ENCODE measurements at places on chromosomes 7 and 10. TPM values are rescaled to one million over a fixed set of nuclear protein-coding genes. Genes with fewer than 3 reads are reported as not detected.

The PON3 gene
- 2.5 TPM for total RNA-seq

The CCL24 gene
- not detected for total RNA-seq

The MUC3A gene
- total RNA-seq = not detected

The FKBP6 gene
- total RNA-seq = not detected

The CDHR1 gene
- 11.0 TPM for total RNA-seq

The PPP1R3A gene
- not detected for total RNA-seq

The RET gene
- total RNA-seq = 0.04 TPM

GRCh38 chr10:112605063-112605462 is 158.0 kb downstream of the VTI1A start:
- H3K27ac ChIP-seq = no peak overlapping the region
- no peaks in the 10 kb centered on the region for H3K4me1 ChIP-seq
- no peaks in the 10 kb centered on the region for H3K36me3 ChIP-seq
- H3K27me3 ChIP-seq = no peaks in the 10 kb centered on the region
- no peak for DNase-seq

DNA sequence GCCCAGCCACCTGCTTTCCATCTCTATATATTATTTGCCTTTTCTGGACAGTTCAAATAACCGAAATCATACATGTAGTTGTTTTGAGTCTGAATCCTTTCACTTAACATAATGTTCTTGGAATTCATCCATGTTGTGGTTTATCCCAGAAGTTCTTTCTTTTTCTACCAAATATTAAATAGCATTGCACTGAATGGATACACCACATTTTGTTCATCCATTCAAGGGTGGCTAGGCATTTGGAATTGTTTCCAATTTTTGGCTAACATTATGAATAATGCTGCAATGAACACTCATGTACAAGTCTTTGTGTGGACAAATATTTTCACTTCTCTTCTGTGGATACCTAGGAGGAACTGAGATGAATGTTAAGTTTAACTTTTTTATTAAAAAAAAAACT is 18.0 kb downstream of the DNAJC1 start:
- no peak for DNase-seq
- no peaks in the 10 kb centered on the region for H3K4me1 ChIP-seq
- H3K36me3 ChIP-seq = no peaks in the 10 kb centered on the region
- H3K4me3 ChIP-seq = no peak overlapping the region
- no peaks in the 10 kb centered on the region for H3K27me3 ChIP-seq

DNA sequence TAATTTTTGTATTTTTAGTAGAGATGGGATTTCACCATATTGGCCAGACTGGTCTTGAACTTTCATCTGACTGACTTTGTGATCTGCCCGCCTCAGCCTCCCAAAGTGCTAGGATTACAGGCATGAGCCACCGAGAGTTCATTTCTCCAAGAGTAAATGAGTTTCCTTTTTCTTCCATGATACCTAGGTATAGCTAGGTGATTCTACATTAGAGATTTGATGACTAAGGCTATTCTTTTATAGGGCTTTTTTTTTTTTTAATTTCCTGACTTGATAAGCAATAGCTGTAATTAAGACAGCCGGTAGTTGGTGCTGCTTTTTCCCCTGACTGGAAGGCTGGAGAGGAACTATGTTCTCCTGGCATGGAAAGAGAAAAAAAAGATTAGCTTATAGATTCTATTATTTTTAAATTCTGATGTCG is 3.3 kb downstream of the PTPN12 start:
- no peaks in the 10 kb centered on the region for H3K27me3 ChIP-seq
- no peak for DNase-seq
- peaks cover 44% of the 10 kb centered on the region for H3K4me1 ChIP-seq
- H3K4me3 ChIP-seq = no peak overlapping the region
- H3K27ac ChIP-seq = peak overlapping the region; percentile 99

DNA sequence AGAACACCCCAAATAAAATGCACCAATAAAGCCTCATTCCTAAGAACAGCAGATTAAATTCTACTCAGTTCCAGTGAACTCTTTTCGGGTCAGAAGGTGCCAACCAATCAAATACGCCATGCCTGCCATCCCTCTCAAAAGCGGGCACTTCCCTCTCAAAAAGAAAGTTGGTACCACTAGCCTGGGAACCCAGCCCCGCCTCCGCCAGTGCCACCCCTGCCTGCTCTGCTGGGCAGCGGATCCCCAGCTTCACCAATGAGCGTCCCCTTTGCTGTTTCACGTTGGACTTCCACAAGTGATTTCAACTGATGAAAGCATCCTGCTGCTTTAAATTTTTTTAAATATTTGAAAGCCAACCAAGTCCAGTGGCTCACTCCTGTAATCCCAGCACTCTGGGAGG is 33.2 kb upstream of the PROSER2 start:
- H3K4me3 ChIP-seq = no peak overlapping the region
- no peaks in the 10 kb centered on the region for H3K4me1 ChIP-seq
- no peak overlapping the region for H3K27ac ChIP-seq
- H3K27me3 ChIP-seq = no peaks in the 10 kb centered on the region
- H3K36me3 ChIP-seq = no peaks in the 10 kb centered on the region

GRCh38 chr7:77631820-77632219 is 64.4 kb upstream of the RSBN1L start:
- no peak overlapping the region for H3K27ac ChIP-seq
- H3K4me3 ChIP-seq = no peak overlapping the region
- H3K4me1 ChIP-seq = no peaks in the 10 kb centered on the region
- no peaks in the 10 kb centered on the region for H3K36me3 ChIP-seq

GRCh38 chr10:73772281-73773151 is 9.3 kb upstream of the CHCHD1 start:
- peak overlapping the region; percentile 90 for H3K4me3 ChIP-seq
- peaks cover 24% of the 10 kb centered on the region for H3K36me3 ChIP-seq
- peak overlapping the region; percentile 96 for H3K27ac ChIP-seq
- H3K27me3 ChIP-seq = no peaks in the 10 kb centered on the region

DNA sequence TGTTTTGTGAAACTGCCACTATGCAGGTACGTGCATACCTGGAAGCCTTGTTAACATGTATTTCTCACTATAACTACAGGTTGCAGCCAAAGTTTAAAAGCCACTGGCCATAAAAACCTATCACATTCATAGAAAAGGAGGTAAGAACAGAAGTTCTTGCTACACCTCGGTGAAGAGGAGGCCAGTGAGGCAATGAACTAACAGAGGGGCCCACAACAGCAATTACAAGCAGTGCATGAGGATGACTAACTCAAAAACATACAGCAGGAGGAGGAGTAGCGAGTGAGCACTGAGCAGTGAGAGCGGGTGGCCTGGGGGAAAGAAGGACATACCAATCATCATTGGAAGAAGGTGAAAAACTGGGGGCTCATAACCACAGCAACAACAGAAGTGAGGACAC is 51.6 kb downstream of the NUDCD3 start:
- H3K27me3 ChIP-seq = no peaks in the 10 kb centered on the region
- no peaks in the 10 kb centered on the region for H3K4me1 ChIP-seq
- no peak overlapping the region for H3K4me3 ChIP-seq
- no peaks in the 10 kb centered on the region for H3K36me3 ChIP-seq

DNA sequence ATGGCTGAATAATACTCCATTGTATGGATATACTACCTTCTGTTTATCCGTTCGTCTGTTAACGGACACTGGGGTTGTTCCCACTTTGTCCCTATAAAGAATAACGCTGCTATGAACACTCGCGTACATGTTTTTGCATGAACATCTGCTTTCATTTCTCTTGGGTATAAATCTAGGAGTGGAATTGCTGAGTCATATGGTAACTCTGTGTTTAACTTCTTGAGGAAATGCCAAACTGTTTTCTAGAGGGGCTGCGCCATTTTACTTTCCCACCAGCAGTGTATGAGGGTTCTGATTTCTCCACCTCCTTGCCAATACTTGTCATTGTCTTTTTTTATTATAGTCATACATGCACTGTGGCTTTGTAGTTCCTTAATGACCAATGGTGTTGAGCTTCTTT is 20.6 kb upstream of the RASSF4 start:
- H3K27ac ChIP-seq = no peak overlapping the region
- no peak for DNase-seq
- H3K4me3 ChIP-seq = no peak overlapping the region

DNA sequence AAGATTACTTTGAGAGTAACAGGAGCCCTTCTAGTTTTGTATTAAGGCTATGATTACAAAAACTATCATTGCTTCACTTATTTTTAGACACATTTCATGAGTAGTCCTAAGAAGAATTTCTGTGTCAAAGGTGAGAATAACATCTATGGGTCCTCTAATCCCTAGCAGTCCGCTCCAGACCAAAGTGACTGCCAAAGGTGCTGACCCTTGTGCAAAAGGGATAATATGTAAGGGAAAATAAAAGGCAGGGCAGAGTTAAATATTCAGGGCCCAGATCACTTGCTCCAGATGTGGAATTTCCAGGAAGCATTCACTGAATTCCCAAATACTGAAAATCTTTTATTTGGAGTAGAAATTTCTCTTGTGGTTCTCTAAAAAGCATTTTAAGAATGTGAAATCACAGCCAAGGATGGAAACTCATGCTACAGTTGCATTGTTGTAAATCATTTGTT is 29.3 kb downstream of the RHOBTB1 start:
- H3K4me3 ChIP-seq = no peak overlapping the region
- no peaks in the 10 kb centered on the region for H3K27me3 ChIP-seq
- no peaks in the 10 kb centered on the region for H3K36me3 ChIP-seq
- no peak for DNase-seq
- peaks cover 36% of the 10 kb centered on the region for H3K4me1 ChIP-seq

- DNase-seq = no peak
- no peaks in the 10 kb centered on the region for H3K27me3 ChIP-seq
- H3K4me3 ChIP-seq = no peak overlapping the region
- no peak overlapping the region for H3K27ac ChIP-seq
Measured at GRCh38 chr10:110175406-110175805, 32.0 kb upstream of the MXI1 start.

GRCh38 chr7:1910827-1911226 is 240.8 kb downstream of the ELFN1 start:
- no peak overlapping the region for H3K27ac ChIP-seq
- H3K4me3 ChIP-seq = no peak overlapping the region
- H3K4me1 ChIP-seq = no peaks in the 10 kb centered on the region
- H3K36me3 ChIP-seq = no peaks in the 10 kb centered on the region
- no peaks in the 10 kb centered on the region for H3K27me3 ChIP-seq

- H3K27ac ChIP-seq = no peak overlapping the region
- H3K27me3 ChIP-seq = no peaks in the 10 kb centered on the region
- H3K36me3 ChIP-seq = no peaks in the 10 kb centered on the region
- no peaks in the 10 kb centered on the region for H3K4me1 ChIP-seq
- DNase-seq = no peak
Measured at GRCh38 chr7:124813994-124814798, 48.6 kb upstream of the GPR37 start.

DNA sequence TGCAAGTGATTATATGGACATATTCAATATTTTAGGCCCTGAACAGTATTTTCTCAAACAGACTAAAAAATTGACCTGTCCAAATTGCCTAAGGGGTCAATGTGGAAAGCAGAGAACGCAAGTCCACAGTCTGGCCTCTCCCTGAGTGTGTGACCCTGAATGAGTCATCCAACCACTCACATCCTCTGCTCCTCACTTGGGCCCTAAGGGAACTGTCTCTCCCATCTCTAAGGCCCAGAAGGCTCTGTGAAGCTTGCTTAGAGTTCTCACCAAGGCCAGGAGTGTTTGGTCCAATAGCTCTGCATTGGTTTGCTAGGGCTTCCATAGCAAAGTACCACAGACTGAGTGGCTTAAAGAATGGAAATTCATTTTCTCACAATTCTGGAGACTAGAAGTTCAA is 155.1 kb downstream of the LSM5 start:
- no peaks in the 10 kb centered on the region for H3K4me1 ChIP-seq
- H3K27ac ChIP-seq = no peak overlapping the region
- no peaks in the 10 kb centered on the region for H3K27me3 ChIP-seq

- peaks cover 9% of the 10 kb centered on the region for H3K4me1 ChIP-seq
- H3K4me3 ChIP-seq = peak overlapping the region; percentile 81
- DNase-seq = no peak
- no peaks in the 10 kb centered on the region for H3K27me3 ChIP-seq
- no peaks in the 10 kb centered on the region for H3K36me3 ChIP-seq
Measured at GRCh38 chr10:22002591-22003176, 846 bp downstream of the DNAJC1 start.

GRCh38 chr7:1914743-1915142 is 244.7 kb downstream of the ELFN1 start:
- H3K4me1 ChIP-seq = no peaks in the 10 kb centered on the region
- H3K27ac ChIP-seq = no peak overlapping the region
- DNase-seq = no peak
- H3K4me3 ChIP-seq = no peak overlapping the region

- no peaks in the 10 kb centered on the region for H3K36me3 ChIP-seq
- H3K4me3 ChIP-seq = no peak overlapping the region
- no peak for DNase-seq
Measured at GRCh38 chr7:99095698-99096097, 48.2 kb downstream of the SMURF1 start.

Data from esophagus squamous epithelium (tissue), 5 donors.